ENCODE measurements at places on chromosomes 5 and 9.
A peak's percentile ranks its signal among the peaks of the same experiment; 100 is the strongest.

GRCh38 chr9:95297316-95297715, 20.2 kb downstream of the FANCC start:
- no peak for DNase-seq

GRCh38 chr9:91059713-91060112, 258.1 kb downstream of the SYK start:
- DNase-seq: no peak

- DNase-seq: peak; percentile 53
These were observed 205.6 kb downstream of the DENND1A start for GRCh38 chr9:123724211-123724796.

- no peak for DNase-seq
These were observed 78.4 kb upstream of the IFNK start for GRCh38 chr9:27445688-27446087.

- DNase-seq: peak; percentile 4
These were observed 813 bp downstream of the ERMP1 start for GRCh38 chr9:5832071-5832537.

DNA sequence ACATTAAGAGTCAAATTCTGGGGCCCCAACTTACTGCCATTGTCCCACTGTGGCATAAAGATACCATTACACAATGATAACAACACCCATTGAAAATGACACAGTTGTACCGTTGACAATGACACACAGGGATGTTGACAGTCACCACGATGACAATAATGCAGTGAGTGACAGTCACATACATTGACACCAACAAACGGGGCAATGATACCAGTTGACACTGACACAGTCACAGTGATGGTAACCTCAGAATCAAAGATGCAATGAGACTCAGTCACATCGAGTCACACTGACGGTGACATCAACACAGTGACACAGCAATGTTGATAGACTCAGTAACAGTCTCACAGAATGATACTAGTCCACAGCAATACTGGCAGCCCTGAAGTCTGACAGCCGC, 16.9 kb downstream of the CNTFR start:
- DNase-seq: no peak

DNA sequence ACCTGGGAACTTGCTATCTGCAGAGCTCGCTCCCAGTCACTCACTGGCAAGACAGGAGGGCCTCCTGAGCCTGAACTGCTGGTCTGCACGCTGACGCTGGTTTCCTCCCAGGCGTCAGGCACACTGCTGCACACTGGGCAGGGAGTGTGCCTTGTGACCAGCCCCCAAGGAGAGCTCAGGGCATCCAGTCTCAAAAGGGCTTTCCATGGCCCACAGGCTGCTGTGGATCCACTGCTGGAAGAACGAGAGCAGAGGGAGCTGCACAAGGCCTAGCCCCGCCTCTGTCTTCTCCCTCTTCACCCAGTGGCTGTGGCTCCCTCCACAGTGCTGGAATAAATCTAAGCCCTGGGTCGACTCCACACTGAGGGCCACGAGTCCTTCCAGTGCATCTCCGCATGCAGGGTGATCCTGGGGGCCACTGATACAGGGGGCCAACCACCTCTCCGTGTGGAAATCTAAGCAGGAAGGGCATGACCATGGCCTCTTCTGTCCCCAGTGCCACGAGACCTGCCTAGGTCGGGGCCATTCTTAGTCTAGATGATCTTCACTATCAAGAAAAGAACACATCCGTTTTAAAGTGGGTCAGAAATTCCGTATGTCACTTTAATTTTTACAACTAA, 93.6 kb downstream of the CAMSAP1 start:
- DNase-seq: no peak

GRCh38 chr9:14147738-14148137, 166.2 kb downstream of the NFIB start:
- no peak for DNase-seq

- peak; percentile 61 for DNase-seq
These were observed 631.5 kb upstream of the ST8SIA4 start for GRCh38 chr5:101534491-101535110.

DNA sequence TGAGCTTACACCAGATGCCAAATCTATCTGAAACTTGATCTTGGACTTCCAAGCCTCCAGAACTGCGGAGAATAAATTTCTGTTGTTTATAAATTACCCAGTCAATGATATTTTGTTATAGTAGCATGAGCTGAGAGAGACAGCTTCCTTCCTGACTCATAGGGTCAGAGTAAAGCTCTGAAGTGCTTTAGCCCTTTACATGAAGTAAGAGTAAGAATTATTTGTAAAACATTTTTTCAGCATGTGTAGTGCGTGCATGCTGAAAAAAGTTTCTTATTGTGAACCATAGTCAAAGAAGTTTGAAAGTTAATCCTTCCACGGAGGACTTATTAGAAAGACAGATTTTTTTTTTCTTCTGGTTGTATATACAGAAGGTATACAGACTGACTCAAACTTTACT, 172.4 kb downstream of the DMRT2 start:
- DNase-seq: peak; percentile 71

GRCh38 chr9:116030517-116030916, 123.1 kb upstream of the PAPPA start:
- DNase-seq: peak; percentile 67

DNA sequence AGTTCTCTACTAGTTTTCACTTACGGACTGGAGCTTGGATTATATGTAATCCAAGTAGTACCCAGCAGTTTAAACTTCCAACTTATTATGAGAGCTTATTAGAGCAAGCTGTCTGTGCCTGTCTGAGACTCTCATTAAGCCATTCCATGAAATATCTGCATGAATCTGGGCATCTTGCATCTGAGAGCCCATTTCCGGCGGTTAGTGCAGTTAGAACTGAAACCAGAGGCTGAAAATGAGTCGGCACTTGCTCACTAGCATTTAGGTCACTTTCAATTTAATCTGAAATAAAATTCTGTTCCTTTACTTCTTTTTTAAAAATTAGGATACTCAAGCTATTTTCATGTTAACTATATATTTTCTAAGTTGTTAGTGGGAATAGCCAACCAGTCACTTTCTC, 102.2 kb downstream of the MEGF10 start:
- DNase-seq: no peak

GRCh38 chr9:87675906-87676515, 49.9 kb upstream of the CTSL start:
- DNase-seq: no peak
